H1 (cell line): ENCODE measurements at places on chromosomes 11 and 22. TPM values are rescaled to one million over a fixed set of nuclear protein-coding genes. Genes with fewer than 3 reads are reported as not detected.

IRF7 gene
- total RNA-seq: 9.4 and 9.6 TPM in 2 replicates

CCDC157 gene
- total RNA-seq: 4.1 and 4.8 TPM in 2 replicates

GSTT2B gene
- total RNA-seq: 4.7 and 6.3 TPM in 2 replicates

ANO9 gene
- total RNA-seq: 18.0 and 20.0 TPM in 2 replicates

OR10G4 gene
- total RNA-seq: not detected in 2 replicates

GRCh38 chr11:17381156-17381555 is 7.3 kb downstream of the KCNJ11 start:
- DNase-seq: no peak

DNA sequence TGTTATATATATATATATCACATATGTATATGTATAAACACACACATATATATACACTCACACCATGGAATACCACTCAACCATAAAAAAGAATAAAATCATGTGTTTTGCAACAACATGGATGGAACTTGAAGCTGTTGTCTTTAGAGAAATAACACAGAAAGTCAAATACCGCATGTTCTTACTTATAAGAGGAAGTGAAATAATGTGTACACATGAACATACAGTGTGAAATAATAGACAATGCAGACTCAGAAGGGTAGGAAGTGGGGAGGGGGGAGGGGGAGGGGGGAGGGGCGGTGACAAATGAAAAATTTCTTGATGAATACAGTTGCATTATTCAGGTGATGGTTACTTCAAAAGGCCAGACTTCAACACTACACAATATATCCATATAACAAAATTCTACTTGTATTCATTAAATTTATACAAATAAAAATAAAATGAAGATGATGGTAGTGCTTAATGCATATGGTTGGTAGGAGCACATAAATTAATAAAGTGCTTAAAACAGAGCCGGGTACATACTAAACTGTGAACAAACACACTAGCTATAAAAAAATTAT is 5.8 kb upstream of the OR5B2 start:
- no peak for DNase-seq

- no peak for DNase-seq
These were observed 70.2 kb downstream of the RTL6 start for GRCh38 chr22:44427611-44428470.

DNA sequence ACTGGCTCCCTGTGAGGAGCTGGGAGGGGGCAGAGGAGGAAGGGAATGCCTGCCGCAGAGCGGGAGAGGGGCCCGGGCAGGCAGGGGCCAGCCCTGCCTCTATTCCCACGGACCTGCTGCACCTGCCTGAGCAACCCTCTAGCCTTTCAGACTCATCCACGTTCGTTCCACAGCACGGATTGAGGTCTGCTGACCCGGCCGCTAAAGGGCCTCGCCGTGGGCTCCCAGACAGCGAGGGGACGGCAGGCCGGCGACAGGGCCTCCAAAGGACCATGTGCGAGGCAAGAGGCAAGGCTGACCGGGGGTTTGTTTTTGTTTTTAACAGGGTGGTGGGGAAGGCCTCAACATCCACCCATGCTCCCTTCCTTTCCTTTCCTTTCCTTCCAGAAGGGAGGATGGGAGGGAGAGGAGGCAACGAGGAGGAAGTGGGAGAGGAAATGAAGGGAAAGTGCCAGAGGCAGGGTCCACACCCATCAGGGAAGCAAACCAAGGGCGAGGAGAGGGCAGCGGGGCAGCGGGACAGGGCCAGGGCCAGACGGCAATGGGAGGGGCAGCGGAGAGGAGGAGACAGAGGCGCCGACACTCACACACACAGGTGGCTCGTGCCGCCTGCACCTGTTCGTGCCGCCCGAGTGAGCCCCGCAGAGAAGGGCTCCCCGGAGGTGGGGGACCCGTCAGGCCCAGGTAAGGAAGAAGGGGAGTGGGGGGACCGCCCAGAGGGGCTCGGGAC is 7.5 kb downstream of the LRFN4 start:
- DNase-seq: no peak

GRCh38 chr11:65576867-65577755 is 1.3 kb downstream of the EHBP1L1 start:
- no peak for DNase-seq

- DNase-seq: no peak
These were observed 6.0 kb upstream of the LIF start for GRCh38 chr22:30252411-30253204.

GRCh38 chr11:120254788-120255518 is 15.0 kb downstream of the POU2F3 start:
- peak; percentile 73 for DNase-seq

- peak; percentile 49 for DNase-seq
These were observed 377.0 kb downstream of the ETS1 start for GRCh38 chr11:128210148-128210940.

GRCh38 chr22:41745968-41746367 is 46.7 kb downstream of the MEI1 start:
- DNase-seq: no peak

GRCh38 chr11:34631737-34632104 is 10.8 kb downstream of the EHF start:
- DNase-seq: no peak

DNA sequence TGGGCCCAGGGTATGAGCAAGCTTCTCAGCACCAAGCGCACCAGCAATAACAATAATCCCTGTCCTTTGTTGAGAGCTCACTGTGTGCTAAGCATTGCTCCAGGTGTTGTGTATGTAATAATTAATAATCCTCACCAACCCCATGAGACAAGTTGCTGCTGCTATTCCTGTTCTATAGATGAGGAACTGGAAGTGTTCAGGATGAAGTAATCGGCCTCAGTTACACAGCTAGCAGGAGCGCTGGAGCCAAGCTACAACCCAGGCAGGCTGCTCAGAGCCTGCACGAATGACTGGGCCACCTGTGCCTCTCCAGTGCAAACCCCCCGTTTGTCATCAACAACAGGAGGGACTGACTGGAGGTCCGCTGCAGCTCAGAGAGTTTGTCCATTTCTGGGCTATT is 35.2 kb upstream of the CECR2 start:
- DNase-seq: no peak

DNA sequence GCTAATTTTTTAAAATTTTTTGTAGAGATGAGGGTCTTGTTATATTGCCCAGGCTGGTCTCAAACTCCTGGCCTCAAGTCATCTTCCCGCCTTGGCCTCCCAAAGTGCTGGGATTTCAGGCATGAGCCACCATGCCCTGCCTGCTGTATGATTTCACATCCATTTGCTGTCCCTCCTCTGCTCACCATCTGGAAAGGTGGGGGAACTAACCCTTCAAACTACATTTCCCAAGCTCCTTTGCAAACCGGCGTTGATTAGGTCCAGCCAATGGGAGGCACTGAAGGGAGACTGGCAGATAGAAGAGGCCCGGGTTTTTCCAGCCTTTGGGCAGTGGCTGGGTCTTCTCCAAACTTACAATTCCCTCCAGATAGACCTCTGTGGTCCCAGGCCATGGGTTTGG is 19.3 kb downstream of the RFPL1 start:
- DNase-seq: peak; percentile 70

DNA sequence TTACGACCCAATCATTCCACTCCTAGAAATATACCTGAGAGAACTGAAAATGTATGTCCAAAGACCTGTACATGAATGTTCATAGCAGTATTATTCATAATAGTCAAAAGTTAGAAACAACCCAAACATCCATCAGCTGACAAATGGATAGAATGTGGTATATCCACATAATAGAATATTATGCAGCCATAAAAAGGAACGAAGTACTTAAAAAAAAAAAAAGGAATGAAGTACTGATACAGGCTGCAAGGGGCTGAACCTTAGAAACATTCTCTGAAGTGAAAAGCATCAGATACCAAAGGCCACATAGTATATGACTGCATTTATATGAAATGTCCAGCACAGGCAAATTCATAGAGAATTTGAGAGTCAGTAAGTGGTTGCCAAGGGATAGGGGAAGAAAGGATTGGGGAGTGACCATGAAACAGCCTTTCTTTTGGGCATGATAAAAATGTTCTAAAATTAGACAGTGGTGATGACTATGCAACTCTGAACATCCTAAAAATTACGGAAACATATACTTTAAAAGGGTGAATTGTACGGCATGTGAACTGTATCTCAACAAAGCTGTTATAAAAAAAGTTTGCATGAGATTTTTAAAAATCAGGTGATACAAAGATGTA is 1.8 kb downstream of the TPST2 start:
- DNase-seq: no peak

DNA sequence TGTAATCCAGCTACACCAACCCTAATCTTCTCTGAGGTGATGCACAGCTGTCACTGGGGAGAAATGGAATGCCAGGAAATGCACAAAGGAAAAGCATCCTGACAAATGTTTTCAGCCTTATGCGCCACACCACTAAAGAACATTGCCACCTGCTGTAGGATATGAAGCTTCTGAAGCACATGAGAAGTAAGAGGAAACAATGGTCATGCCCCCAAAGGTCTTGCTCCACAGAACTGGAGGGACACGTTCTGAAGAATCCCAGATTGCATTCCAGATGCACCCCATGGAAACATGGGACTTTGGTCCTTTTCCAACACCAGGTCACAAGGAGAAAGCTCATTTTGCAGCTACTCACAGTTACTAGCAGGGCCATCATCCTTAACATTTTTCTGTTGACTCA is 48.7 kb upstream of the ZBED5 start:
- no peak for DNase-seq

DNA sequence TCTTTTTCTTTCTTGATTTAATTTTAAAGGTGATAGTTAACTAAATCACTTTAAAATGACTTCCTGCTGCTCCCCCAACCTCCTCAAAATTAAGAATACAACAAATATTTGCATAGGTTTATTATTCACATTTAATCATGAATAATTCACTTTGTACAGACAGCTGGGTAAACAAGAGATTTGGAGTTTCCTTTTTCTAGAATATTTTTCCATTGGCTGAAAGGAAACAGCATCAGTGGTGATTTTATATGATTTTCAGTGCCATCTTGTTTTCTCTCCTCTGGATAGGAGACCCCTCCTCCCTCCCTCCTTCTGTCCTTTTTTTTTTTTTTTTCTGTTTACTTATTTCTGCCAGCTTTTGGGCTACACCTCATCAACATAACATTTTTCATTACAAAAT is 60.5 kb downstream of the LIF start:
- DNase-seq: no peak

DNA sequence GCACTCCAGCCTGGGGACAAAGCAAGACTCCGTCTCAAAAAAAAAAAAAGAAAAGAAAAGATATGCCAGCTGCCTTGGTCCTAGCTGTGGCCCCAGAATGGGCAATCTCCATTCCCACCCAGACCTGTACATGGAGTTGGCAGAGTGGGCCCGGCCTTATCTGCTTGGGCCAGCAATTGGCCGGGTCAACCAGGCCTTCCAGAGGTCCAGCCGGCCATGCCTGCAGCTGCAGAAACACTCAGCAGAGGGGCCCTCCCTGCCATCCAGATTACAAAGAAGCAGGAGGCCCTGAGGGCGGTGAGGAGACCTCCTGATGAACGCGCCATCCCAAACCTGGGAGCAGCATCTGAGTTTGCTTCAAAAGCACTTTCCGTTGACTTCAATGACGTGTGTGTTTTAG is 26.9 kb upstream of the ARFGAP3 start:
- DNase-seq: no peak

DNA sequence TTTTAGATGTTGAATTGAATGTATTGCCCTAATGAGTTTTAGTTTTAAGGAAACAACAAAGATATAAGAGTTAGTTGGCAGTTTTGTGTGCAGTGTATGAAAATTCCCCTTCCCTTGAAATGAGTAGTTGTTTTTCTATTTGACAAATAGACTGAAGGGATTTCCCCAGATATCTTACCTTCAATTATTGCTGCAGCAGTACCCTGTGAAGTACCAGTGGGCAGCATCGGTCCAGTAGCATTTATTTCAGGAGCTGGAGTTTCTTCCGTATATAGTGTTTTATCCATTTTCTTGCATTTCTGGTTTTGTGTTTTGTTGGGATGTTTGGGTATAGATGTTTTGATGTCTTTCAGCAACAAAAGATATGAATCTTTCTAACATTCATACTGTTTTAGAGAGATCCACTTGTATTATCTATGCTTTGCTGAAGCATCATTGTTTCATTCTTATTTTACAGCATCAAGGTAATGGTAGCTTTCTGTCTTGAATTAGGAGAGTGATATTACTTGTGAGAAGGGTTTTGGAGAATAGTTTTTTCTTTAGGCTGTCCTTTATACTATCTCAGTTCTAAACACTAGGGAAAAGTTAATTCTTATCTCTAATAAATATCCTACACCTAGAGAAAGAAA is 7.4 kb downstream of the KMT2A start:
- DNase-seq: no peak

GRCh38 chr22:27982106-27982505 is 63.0 kb upstream of the PITPNB start:
- no peak for DNase-seq
